CD4-positive, CD25-positive, alpha-beta regulatory T cell (primary cell): ENCODE measurements at places on chromosomes 16 and 17. TPM values are rescaled to one million over a fixed set of nuclear protein-coding genes. Genes with fewer than 3 reads are reported as not detected.

- no peak for DNase-seq
These were observed 10.9 kb downstream of the USP22 start for GRCh38 chr17:21031756-21032396.

Gene SARM1
- 21.7 TPM for total RNA-seq

- peak; percentile 56 for DNase-seq
These were observed 1.0 kb downstream of the UTP4 start for GRCh38 chr16:69133373-69133954.

Gene AIPL1
- not detected for total RNA-seq

Gene POLR3K
- 12.7 TPM for total RNA-seq

Gene SLC2A4
- not detected for total RNA-seq

DNA sequence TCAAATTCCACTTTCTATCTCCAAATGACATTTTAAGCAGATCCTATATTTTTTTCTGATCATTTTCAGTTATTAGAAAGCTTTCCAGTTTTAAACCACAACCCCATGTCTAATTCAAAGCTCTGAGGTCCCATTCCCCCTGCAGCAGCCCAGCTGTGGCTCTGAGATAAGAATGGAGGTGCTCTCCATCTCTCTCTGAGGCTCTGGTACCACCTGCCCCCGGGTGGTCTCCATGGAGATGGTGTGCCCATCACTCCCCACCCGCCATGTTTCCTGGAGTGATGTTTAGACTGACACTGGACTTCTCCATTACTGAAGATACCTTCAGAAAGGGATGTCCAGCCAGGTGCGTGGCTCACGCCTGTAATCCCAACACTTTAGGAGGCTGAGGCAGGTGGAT is 68.1 kb upstream of the SEC14L1 start:
- DNase-seq: no peak

Gene DPEP1
- not detected for total RNA-seq

GRCh38 chr16:28217326-28217725 is 5.6 kb upstream of the XPO6 start:
- peak; percentile 13 for DNase-seq

Gene RAB34
- 4.0 TPM for total RNA-seq

GRCh38 chr17:50264263-50265113 is 9.8 kb upstream of the TMEM92 start:
- no peak for DNase-seq

DNA sequence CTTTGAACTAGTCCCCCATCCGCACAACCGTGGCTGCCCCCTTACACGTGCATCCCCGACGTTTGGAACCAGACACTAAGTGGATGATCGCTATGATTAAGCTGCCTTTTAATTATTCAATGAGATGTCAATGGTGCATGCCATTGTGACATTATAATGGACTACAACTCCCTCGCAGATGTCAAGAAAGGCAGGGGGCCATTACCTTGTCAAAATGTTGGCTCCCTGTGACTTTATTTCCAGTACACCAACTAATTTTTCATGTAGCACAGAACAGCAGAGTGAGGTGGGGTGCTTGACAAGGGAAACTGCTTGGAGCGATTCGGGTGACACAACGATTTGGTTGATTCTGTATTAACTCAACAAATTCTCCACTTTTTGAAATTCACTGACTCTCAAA is 26.5 kb downstream of the ASIC2 start:
- no peak for DNase-seq

GRCh38 chr17:78040440-78041385 is 82.2 kb downstream of the TNRC6C start:
- peak; percentile 9 for DNase-seq

- peak; percentile 9 for DNase-seq
These were observed 10.0 kb upstream of the C1QTNF8 start for GRCh38 chr16:1105888-1106620.

- no peak for DNase-seq
These were observed 1.3 kb downstream of the DHX58 start for GRCh38 chr17:42111265-42111636.

GRCh38 chr17:13024526-13025257 is 6.9 kb upstream of the ELAC2 start:
- peak; percentile 53 for DNase-seq

Gene EIF3CL
- total RNA-seq: 49.6 TPM

Gene SNRNP25
- 9.4 TPM for total RNA-seq

- DNase-seq: no peak
These were observed 69.2 kb upstream of the KIFC3 start for GRCh38 chr16:57871456-57871855.

Gene ABCA6
- 0.15 TPM for total RNA-seq

DNA sequence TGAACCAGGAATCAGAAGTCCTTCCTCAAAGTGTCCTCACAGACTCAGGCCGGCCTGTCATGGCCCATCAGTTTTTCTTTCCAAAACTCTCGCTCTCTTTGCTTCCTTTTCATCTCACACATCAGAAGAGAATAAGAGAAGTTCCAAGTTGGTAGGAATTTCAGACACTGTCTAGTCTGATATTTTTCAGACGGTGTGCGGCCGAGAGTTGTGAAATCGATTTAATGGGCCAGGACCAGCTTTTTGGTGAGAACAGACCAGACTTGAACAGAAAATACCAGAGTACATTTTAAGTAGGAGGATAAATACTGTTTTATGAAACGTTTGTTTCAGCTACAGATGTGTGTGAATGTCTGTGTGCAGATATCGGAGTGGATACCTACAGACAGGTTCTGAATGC is 24.8 kb upstream of the RCVRN start:
- DNase-seq: no peak

Gene PPP1R9B
- 85.4 TPM for total RNA-seq

- DNase-seq: no peak
These were observed 40.4 kb downstream of the CFDP1 start for GRCh38 chr16:75392906-75393305.

Gene LGALS9C
- not detected for total RNA-seq

DNA sequence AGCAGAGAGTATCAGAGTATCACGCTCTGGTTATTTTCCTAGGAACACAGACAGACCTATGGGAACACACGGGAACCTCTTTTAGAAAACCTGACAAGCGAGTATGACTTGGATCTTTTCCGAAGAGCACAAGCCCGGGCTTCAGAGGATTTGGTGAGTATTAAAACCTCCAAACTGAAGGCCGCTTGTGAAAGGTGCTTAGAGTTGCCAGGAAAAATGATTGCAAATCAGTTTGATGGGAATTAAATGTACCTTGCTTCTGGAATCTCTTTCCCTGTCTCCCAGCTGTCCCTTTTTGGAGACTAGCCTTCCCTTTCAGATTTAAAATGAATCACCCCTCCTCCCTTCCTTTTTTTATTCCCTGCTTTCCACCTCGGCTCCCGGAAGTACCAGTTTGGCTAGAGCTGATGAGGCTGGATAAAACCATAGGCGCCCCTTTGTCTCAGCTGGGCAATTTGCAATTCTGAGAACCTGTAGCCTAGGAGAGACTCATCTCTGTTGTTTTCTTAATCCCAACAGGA is 27.3 kb downstream of the KAT7 start:
- no peak for DNase-seq

GRCh38 chr16:19589771-19590302 is 34.3 kb downstream of the VPS35L start:
- no peak for DNase-seq

Gene KRTAP4-5
- not detected for total RNA-seq

GRCh38 chr16:82892324-82892723 is 265.6 kb downstream of the CDH13 start:
- DNase-seq: no peak

- peak; percentile 46 for DNase-seq
These were observed 43.5 kb downstream of the GRB7 start for GRCh38 chr17:39781031-39781860.

DNA sequence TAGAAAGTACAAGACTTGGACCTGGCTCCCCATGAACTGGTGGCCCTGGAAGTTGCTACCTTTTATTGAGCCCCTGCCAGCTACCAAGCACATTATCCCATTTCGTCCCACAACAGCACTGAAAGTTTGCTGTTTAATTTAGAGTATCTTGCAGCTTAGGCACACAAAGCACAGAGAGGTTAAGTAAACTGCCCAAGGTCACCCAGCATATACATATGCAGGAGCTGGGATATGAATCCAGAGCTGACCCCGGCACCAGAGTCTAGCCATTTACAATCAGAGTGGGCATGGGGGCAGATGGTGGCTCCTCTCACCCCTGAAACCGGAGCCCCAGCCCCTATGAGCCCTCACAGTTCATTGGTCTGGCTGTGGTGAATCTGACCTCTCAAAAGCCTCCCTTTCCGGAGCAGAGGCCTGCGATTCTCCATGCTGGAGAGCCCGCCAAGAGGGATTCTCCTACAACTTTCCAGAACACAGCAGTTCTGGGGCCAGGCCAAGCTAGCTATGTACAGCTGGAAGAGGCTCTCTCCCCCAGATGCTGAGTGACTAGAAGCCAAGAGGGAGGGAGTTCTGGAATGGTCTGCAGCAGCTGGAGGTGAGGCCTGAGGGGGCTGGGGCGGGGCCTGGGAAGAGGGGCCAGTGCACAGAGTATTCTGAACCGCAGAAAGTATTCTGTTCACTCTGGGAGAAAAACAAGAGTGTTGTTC is 58.3 kb downstream of the SREBF1 start:
- DNase-seq: no peak

Gene HIC1
- total RNA-seq: 1.3 TPM

- DNase-seq: no peak
These were observed 73.6 kb upstream of the HSBP1 start for GRCh38 chr16:83734136-83734535.

GRCh38 chr17:80998748-80999535 is 7.3 kb downstream of the CHMP6 start:
- no peak for DNase-seq

Gene ICAM2
- 106 TPM for total RNA-seq

- peak; percentile 83 for DNase-seq
These were observed 664 bp downstream of the HBQ1 start for GRCh38 chr16:180681-181564.

GRCh38 chr16:6484081-6484480 is 848.6 kb upstream of the RBFOX1 start:
- DNase-seq: no peak

DNA sequence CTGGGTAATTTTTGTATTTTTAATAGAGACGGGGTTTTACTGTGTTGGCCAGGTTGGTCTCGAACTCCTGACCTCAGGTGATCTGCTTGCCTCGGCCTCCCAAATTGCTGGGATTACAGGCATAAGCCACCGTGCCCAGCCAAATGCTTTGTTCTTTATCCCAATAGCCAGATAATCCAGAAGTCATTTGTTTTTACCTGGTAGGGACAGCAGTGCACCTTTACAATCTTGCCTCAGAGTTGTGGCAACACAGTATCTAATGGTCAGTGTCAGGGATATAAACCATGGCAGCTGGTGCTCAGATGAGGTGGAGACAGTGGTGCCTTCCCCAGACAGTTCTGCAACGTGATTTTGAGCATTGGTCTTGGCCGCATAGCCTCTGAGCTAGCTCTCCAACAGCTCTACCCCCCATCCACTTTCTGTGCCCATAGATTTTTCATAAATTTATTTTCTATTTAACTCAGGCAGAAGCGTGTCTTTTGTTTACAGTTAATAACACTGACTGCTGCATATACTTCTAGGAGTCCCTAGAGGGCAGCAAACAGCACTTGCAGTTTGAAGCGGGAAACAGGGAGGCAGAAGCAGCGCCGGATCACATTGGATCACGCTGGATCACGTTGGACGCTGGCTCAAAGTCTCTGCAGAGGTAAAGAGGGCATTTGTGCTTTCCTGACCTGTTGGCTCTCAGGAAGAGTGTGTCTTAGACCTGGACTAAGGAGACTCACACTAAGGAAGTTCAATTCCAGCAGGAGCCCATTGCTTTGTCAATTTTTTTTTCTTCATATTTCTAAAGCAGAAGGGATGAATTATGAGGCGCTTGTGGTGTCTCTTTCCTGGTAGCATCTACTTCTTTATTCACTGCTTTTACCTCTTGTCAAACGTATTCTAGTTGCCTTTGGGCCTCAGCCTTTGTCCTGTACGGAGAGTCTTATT is 5.1 kb upstream of the GGT6 start:
- peak; percentile 51 for DNase-seq

GRCh38 chr17:57143361-57143760 is 58.3 kb downstream of the AKAP1 start:
- no peak for DNase-seq

Gene DNAAF8
- not detected for total RNA-seq

Gene CACNG5
- not detected for total RNA-seq

Gene KRTAP2-2
- not detected for total RNA-seq

- peak; percentile 8 for DNase-seq
These were observed 170.7 kb downstream of the CYB561 start for GRCh38 chr17:63275318-63275970.

GRCh38 chr16:65409510-65409909 is 287.6 kb upstream of the CDH11 start:
- no peak for DNase-seq

DNA sequence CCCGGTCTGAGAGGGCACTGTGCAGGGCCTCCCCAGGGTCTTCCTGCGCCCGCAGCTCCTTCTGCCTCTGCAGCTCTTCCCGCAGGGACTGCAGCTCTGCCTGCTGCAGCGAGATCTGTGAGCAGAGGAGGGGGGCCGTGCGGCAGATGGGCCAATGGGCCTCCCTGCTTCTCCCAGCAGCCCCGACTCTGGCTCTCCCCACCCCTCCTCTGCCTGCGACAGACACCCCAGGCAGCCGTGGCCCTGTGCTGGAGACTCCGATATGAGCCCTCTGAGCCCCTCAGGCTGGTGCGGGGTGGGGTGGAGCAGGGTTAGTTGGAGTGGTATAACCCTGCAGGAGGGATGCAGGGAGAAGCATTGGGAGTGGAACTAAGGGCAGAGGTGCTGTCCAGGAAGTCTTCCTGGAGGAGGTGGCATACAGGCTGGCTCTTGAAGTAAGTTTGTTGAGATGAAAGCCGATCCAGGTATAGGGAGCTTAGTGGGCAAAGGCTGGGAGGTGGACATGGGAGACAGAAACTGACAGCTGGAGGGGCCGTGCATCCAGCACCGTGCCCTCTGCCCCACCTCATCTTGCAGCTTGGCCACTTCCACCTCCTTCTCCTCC is 5.0 kb downstream of the THOC6 start:
- DNase-seq: no peak

DNA sequence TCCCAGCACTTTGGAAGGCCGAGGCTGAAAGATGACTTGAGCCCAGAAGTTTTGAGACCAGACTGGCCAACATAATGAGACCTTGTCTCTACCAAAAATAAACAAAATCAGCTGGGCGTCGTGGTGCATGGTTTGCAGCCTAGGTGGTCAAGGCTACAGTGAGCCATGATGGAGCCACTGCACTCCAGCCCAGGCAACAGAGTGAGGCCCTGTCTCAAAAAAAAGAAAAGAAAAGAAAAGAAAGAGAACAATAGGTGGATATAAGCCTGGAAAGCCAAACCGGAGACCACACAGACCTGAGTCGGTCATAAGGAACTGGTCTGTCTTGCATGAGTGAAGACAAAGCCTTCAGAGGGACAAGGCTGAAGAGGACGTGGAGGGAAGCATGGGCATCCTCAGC is 14.4 kb downstream of the ATP6V0D1 start:
- DNase-seq: no peak

Gene WNT9B
- total RNA-seq: not detected

Gene SEZ6
- total RNA-seq: 0.76 TPM

Gene STX1B
- 0.74 TPM for total RNA-seq

Gene MYH2
- not detected for total RNA-seq

DNA sequence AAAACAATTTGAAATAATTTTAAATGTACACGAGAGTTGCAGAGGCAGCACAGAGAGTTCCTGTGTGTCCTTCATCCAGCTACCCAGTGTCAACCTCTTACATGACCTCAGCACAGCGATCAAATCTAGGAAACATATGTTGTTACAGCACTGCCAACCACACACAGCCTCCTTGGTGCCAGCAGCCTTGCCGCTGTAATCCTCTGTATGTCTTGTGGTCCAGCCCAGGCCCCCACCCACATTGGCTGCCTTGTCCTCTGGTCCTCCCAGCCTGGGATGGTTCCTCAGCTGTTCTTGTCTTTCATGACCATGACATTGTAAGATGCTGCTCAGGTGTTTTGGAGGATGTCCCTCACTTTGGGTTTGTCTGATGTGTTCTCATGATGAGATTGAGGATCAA is 178.0 kb downstream of the RPTOR start:
- DNase-seq: no peak

Gene SNAI3
- 10.4 TPM for total RNA-seq

Gene APOBR
- total RNA-seq: 6.8 TPM
